ENCODE measurements at places on chromosomes 2 and 18.

- DNase-seq, result no peak
Observed at GRCh38 chr2:124328397-124328796, 303.3 kb downstream of the CNTNAP5 start.

DNA sequence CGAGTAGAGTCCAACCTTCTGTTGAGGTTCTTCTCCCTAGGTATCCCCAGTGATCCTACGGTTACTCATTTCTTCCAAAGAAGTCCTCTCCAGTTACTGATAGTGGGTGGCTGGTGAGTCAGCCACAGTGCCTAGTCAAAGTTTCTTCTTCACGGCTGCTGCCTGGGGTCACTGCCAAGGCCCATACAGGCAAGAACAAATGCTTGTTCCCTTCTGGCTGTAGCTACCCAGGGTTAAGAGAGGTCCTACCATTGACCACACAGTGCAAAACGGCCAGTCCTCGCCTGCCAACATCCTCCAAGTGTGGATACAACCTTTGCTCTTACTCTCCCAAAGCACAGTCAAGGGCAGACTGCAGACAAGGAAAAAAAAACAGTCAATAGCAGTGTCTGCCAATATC is 2.9 kb upstream of the PTPN4 start:
- no peak for DNase-seq

- no peak for DNase-seq
Observed at GRCh38 chr2:127609818-127610217, 36.1 kb upstream of the GPR17 start.

DNA sequence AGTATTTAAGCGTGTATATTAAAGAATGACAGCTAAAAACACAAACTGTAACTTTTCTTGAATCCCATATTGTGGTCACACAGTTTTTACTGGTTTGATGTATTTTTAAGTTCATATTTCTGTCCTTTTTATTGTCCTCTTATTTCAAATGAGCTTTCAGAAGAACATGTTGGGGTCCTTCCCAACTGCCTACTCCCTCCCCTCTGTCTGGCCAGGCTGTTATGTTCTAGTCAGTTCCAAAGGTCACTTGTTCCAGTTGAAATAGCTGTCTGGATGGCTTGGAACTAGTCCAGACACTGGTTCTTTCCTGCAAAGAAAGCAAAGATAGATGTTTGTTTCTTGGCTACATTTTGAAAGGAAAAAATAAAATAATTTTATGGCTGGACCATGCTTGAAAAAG is 306.9 kb downstream of the GULP1 start:
- no peak for DNase-seq

DNA sequence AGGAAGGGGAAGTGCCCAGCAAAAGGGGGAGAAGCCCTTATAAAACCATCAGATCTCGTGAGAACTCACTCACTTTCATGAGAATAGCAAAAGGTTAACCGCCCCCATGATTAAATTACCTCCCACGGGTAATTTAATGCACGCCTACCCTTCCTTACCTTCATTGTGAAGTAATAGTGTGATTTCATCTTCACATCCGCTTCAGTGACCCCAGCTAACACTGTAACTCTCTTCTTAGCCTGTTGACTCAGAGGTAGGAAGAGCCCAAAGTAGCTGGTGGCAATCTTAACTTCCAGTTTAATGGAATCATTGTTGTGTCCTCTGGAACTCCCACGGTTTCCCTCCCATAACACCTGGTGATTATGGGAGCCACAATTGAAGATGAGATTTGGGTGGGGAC is 120.5 kb downstream of the GULP1 start:
- no peak for DNase-seq

Data from cerebellar nuclear complex (tissue), 1 donor.